ENCODE measurements at places on chromosomes 11 and 22.

- DNase-seq, result no peak
Observed at GRCh38 chr11:9090488-9091043, 833 bp downstream of the SCUBE2 start.

DNA sequence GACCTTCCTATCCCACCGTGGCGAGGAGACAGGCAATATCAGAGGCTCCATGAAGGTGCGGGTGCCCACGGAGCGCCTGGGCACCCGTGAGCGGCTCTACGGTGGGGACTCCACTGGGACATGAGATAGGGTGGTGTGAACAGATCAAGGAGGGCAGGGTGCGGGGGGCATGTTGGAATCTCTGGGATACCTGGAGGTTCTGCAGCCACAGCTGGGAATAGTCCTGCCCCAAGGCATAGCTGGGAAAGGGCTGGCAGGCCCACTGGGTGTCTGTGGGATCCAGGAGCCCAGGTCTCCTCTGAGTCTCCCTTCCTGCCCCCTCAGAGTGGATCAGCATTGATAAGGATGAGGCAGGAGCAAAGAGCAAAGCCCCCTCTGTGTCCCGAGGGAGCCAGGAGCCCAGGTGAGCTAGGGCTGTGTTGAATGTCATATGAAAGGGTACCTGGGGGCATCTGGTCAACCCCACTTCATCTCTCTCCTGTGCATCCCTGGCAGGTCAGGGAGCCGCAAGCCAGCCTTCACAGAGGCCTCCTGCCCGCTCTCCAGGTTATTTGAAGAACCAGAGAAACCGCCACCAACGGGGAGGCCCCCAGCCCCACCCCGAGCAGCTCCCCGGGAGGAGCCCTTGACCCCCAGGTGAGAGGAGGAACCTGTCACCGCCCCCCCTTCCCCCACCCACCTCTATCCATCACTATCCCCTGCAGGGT, 8.5 kb downstream of the PHOX2A start:
- DNase-seq, result no peak

DNA sequence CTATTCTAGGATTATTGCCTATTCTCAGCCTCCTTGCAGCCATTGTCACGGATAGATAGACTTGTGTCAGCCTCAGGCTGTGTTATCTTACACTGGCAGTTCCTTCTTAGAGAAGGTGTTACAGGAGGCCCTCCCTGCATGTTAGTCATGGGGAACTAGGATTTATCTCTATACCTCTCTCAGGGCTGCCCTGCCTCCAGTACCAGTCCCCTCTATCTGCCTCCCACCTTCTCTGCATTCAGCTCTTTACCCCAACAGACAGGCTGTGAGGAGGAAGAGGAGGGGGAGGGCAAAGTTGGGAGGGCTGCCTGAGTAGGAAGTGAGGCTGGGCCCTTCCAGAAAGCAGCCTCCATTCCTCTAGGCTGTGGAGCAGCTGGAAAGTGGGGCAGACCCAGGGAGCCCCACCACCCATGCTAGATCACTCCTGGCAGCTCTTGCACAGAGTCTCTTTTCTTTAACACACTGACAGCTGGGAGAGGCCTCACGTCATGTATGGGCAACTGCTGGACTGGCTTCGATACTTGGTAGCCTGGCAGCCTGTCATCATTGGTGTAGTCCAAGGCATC, 2.9 kb upstream of the IL18BP start:
- DNase-seq, result no peak

DNA sequence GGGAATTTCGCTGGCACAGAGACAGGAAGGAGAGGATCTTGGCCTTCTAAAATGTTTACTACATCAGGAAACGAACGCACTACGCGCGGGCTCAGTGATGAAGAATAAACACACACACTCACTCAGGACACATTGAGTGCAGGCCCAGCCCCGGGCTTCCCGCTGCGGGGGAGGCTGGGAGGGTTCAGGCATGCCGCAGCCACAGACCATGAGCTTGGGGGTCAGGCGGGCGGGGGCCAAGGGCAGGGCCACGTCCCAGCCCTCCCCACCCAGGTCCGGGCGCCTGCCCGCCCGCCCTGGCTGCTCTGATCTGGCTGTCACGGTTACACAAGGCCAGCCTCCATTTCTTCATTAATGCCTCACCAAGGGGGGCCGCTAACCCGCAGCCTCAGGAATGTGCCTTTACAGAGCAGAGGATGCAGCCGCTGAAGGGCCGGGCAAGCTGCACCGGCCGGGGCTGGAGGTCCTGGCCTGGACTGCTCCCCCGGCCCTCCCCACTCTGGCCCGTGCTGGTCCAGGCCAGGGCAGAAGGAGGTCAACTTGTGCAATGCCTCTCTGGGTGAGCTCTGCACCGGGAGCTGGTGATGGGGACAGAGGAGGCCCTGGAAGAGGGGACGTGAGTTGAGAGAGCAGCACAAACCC, 41.7 kb downstream of the IGF2 start:
- no peak for DNase-seq

DNA sequence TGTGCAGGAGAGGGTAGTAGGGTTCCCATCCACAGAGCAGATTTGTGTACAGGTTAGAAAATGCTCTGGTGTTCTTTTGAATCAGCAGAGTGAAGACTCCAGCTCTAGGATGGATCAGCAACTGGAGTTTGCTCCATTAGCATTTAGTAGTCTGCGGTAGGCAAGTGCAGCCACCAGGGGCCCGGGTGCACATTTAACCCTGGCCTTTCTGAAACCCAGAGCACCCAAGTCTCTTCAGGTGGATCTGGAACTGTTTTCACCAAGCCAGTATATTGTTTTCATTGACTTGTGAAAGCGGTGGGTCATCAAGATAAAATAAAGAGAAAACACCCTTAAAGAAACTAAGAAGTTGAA, 100.8 kb upstream of the CLPB start:
- DNase-seq, result peak; percentile 27

DNA sequence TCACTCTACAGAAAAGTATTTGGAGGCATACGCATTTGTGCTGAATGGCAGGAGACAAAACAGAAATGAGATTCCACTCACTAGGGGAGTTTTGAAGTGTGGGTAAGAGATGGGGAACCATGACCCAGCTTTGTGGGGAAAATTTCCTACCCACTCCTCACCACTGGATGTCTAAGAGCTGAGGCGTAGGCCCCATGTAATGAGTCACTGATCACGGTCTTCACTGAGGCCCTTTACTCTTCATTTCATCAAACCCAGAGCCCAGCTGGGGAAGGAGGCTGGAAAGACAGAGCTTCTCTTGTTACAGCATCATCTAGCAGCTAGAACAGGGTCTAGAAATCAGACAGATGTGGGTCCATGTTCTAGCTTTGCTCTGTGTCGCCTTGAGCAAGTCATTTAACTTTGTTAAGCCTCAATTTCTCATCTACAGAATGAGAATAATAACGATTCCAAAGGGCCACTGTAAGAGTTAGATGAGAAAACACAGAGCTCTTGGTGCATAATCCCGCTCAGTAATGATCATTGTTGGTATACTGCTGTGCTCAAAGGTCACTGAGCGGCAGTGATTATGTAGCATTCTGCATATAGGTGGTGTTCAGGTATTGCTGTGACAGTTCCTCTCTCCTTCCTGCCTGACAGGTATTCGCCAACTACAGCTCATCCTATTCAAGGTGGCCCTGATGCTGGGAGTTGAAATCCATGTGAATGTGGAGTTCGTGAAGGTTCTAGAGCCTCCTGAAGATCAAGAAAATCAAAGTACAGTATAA, 97.2 kb downstream of the MICAL2 start:
- no peak for DNase-seq

- DNase-seq, result no peak
Observed at GRCh38 chr22:35070451-35071093, 4.6 kb downstream of the ISX start.

DNA sequence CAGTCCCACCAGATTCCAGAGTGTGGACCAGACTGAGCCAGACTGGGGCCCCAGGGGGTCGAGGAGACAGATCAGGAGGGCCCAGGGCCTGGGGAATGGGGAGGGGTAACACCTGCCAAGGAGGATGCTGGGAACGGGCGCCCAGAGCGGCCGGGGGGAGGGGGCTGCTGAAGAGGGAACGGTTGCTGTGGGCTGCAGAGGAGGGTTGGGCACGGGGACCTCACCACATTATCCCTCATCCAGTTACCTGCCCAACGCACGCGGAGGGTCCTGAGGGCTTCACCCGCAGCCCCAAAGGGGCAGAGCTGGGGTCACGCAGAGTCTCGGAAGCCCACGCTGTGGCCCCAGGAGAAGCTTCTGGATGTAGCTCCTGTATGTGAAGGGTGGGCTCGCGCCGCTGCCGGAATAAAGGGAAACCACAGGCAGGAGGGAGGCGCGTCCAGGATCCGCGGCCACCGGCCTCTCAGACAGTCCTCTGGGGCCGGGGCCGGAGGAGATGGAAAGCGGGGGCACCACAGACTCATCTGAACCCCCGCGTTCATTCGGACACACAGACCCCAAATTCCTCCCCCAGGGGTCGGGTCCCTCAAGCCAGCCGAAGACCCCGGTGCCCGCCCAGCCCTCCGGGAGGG, 866 bp upstream of the SELENOO start:
- DNase-seq, result peak; percentile 48

DNA sequence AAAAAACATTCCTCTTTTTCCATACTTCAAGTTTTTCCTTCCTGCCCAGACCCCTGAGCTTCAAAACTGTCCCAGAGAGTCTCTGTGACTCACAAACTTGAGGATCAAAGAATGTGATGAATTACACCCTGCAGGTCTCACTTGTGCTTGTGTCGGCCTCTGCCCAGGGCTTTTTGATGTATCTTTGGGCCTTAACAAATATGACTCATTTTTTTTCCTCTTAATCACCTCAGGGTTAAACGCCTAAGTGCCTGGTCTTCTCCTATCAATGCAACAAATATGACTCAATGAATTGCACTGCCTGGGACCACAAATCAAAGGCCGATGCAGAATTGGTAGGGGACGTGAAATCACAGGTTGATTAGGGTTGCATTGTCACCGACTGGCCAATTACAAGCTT, 267.7 kb downstream of the LARGE1 start:
- peak; percentile 1 for DNase-seq

- DNase-seq, result no peak
Observed at GRCh38 chr11:122159173-122159721, 43.2 kb upstream of the BLID start.

GRCh38 chr11:3906166-3906565, 50.7 kb downstream of the STIM1 start:
- no peak for DNase-seq

- peak; percentile 88 for DNase-seq
Observed at GRCh38 chr22:17705951-17706900, 67.7 kb downstream of the BCL2L13 start.

Measured in DMS53 (cell line).